ENCODE measurements at places on chromosomes 2 and 18. TPM values are rescaled to one million over a fixed set of nuclear protein-coding genes. Genes with fewer than 3 reads are reported as not detected.

DNA sequence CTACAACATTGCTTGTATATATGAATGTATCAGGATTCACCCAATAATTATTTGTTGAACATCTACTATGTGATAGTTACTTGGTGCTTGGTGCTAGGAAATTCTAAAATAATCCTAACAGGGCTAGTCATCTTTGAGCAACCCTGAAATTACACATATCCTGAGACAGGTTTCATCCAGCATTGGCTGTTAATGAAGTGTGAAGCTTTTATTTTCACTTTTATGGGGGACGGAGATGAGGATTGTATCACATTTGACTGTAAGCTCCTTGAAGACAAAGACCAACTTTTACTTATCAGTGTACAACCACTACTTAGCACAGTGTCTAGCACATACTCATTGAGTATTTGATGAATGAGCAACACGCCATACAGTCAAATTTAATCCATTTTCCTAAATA lies 6.8 kb upstream of the GALM start:
- DNase-seq: no peak

- DNase-seq: no peak
Observed at GRCh38 chr2:13537771-13538349, 821.1 kb downstream of the TRIB2 start.

DNA sequence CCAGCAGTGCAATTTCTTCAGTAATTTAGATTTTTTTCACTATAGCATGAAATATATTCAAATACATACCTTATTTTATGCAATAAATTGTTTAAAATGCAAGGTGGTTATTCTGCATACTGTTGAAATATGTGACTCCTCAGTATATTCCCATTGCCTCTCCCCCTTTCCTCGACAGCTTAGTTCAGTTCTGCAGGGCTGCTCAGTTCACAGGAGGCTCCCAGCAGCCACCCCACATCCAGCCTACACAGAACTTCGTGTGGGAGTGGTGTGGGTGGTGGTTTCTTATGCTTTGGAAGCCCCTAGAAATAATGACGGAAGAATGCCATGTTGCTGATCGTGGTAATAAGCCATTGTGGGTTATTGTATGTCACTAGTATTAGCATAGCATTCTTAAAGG lies 79.7 kb downstream of the FAM210A start:
- DNase-seq: no peak

GRCh38 chr2:3280683-3281520 lies 96.7 kb downstream of the EIPR1 start:
- DNase-seq: no peak

DNA sequence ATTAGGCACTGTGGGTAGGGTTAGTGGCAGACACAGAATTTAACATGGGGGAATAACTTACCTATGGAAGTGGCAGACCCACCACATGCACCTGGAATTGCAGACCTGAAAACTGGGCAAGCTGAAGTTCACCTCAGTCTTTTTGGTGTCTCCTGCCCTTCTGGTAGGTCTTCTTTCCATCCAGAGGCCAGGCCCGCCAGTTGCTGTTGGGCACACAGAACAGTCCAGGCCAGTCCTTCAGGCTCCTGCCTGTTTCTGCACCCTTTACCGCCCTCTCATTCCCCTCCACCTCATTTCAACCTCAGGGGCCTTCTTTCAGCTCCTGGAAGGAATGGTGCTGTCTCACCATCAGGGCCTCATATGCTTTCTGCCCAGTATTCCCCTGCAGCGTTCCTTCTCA lies 358.9 kb upstream of the ETAA1 start:
- DNase-seq: no peak

GRCh38 chr2:42359965-42360483 lies 993 bp downstream of the COX7A2L start:
- peak; percentile 21 for DNase-seq

- no peak for DNase-seq
Observed at GRCh38 chr2:138610201-138610953, 108.8 kb downstream of the SPOPL start.

GRCh38 chr2:173574324-173575112 lies 219.8 kb downstream of the CDCA7 start:
- no peak for DNase-seq

- DNase-seq: no peak
Observed at GRCh38 chr2:240993446-240994170, 4.8 kb upstream of the SNED1 start.

DNA sequence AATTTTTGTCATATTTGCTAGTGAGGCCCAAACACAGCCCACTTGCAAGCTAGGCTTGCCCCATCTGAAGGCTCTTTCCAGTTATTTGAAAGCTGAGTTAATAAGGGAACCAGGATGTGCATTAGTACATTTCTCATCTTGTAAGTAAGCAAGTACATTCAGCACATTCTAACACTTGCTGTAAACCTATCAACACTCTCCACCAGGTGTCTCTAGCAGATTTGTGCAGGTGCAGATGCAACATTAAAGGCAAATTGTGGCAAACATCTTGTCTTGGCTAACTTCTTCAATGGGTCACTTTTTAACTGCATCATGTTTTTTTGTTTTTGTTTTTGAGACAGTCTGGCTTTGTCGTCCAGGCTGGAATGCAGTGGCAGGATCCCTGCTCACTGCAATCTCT lies 25.3 kb upstream of the MFSD6 start:
- DNase-seq: peak; percentile 53

DNA sequence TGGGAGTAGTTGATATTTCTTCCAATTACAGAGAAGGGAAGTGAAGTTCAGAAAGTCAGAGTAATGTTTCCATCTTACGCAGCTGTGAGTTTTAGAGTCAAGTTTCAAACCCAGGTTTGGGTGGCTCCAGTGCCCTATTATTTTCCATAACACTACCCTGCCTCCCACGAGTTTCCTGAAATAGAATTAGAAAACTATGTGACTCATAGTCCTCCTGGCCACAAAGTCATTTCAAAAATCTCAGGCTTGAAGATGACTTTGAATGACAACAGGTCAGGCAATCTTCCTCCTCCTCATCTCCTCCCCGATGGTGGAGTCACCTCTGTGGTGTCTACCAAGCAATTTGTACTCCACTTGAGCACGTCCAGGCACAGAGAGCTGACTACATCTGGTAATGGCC lies 212.3 kb upstream of the TRIB2 start:
- DNase-seq: no peak

GRCh38 chr18:45386041-45386655 lies 229.1 kb upstream of the SLC14A2 start:
- DNase-seq: no peak

GRCh38 chr18:55732227-55733106 lies 144.5 kb upstream of the TCF4 start:
- no peak for DNase-seq

DNA sequence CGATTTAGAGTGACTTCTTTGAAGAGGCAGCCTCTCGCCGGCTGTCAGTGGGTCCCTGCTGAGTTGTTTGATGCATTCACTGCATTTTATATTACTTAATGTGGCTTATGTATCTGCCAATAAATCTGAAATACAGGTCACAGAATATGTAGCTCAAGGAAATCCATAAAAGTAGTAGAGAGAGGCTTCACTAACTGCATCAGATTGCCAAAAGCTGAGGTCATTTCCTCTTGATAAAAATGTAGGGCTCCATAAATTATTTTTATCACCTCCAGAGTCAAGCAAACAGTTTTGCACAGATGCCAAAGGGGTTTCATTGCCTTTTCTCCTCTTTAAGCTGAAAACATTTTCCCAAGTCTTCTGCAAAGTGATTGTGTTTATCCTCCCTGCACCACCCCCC lies 36.5 kb upstream of the CCDC93 start:
- no peak for DNase-seq

GRCh38 chr2:112622528-112622849 lies 23.2 kb upstream of the SLC20A1 start:
- no peak for DNase-seq

GRCh38 chr2:179071810-179072355 lies 21.9 kb upstream of the CCDC141 start:
- no peak for DNase-seq

GRCh38 chr18:4454537-4455112 lies 482 bp downstream of the DLGAP1 start:
- DNase-seq: no peak

DNA sequence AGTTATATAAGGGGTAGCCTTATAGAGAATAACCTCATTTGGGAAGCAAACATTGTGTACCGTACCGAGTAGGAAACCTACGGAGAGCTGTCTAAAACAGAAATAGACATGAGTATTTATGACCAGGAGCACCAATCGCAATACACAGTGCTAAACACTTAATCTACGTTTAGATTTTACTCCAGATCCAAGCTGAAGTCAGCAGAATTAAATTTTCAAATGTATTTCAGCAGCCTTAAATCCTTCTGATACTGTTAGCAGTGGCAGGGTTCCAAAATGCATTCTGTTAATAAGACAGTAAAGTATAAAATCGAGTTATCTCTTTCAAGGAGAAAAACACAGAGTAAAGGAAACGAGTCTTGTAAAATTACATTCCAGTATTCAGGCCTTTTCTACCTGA lies 118.1 kb upstream of the ZNF521 start:
- no peak for DNase-seq

- peak; percentile 34 for DNase-seq
Observed at GRCh38 chr2:43221763-43222474, 4.5 kb downstream of the ZFP36L2 start.

- DNase-seq: no peak
Observed at GRCh38 chr2:13413989-13414388, 697.3 kb downstream of the TRIB2 start.

- DNase-seq: no peak
Observed at GRCh38 chr2:25674077-25674362, 643 bp upstream of the DTNB start.

DNA sequence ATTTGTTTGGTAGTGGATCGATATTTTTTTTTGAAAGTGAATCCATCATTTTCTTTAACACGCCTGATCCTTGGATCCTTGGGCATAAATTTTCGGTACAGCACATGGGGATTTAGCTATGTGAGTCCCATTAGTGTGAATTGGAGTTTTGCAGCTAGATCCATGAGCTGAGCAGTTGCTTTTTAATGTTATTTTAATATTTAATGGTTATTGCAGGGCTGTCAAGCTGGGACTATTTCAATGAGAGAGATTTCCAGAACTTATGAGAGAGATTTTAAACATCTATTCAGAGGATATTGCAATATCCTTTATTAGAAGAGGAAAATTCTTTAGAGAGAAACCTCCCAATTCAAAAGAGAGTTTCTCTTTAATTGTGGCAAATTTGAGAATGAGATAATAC lies 35.6 kb upstream of the TCF4 start:
- no peak for DNase-seq

- no peak for DNase-seq
Observed at GRCh38 chr18:37546272-37546537, 19.4 kb downstream of the CELF4 start.

DNA sequence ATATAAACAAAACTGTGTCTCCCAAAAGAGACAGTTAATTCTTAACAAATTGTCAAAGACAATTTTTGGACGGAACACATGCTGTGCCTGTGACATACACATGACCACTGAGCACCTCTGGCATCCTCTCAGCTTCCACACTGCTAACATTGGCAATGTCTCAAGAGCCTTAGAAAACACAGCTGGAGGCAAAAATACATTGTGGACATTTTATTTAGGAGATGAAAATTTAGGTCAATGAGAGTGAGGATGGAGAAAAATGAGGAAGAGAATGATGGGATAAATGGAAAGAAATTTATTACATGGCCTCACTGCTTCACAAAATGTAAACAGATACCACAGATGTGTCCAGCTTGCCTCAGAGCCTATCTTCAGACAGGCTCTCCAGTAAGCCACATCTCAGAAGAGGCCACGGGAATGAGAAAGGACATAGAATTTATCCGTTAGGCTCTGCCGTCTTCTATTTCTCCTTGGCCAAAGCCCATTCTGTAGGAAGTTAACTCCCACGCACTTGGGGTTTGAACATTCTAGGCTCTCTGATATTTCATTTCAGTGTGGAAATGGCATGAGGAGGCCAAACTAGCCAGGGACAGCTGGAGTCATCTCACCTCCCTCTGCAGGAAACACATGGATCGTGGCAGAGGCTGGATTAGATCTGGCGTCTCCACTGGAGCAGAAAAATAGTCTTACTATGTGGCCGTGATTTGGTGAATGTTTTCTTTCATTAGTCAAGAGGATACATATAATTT lies 519.4 kb upstream of the DSEL start:
- DNase-seq: no peak

GRCh38 chr2:49948091-49948490 lies 793.8 kb upstream of the FSHR start:
- DNase-seq: no peak

DNA sequence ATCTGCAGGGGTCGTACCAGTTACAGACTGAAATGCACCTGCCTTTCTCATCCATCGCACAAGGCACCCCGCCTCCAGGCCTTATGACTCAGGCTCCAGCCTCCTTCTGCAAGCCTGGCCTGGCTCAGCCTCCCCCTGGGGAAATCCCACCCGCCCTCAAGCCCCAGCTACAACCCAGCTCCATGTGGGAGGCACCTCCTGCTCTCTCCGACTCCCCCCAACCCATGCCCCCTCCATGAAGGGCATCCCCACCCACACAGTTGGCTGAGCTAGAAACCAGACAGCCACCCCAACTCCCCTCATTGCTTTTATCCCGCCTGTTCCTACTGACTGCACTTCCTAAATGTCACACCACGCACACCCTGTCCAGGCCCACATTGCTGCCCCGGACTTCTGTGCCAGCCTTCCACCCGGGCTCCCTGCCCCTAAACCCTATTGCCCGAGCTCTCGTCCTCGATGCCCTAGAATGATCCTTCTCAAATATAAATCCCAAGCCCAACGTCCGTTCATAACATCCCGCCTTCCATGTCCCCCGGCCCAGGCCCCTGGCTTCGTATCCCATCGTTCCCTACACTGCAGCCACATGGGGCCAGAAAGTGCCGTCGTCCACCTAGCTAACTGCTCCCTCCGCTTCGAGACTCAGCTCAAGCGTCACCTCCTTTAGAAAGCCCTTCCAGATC lies 9.9 kb downstream of the DNMT3A start:
- DNase-seq: no peak

The REEP1 gene
- 0.20 TPM for total RNA-seq

The MPV17 gene
- 85.9 TPM for total RNA-seq

The IL1B gene
- not detected for total RNA-seq

The ABCG8 gene
- total RNA-seq: not detected

The UGT1A1 gene
- total RNA-seq: not detected

The LINC00305 gene
- not detected for total RNA-seq

The UGT1A3 gene
- total RNA-seq: not detected

The KCNG2 gene
- not detected for total RNA-seq

The KCNE4 gene
- not detected for total RNA-seq

The LCT gene
- total RNA-seq: 0.48 TPM

The FAM110C gene
- total RNA-seq: 0.48 TPM

The FLACC1 gene
- 1.8 TPM for total RNA-seq

The SLC66A2 gene
- 31.7 TPM for total RNA-seq

The HSPD1 gene
- 1,152 TPM for total RNA-seq

All from CD8-positive, alpha-beta memory T cell (primary cell).